ENCODE measurements at places on chromosomes 7 and 10. TPM values are rescaled to one million over a fixed set of nuclear protein-coding genes. Genes with fewer than 3 reads are reported as not detected.

DNA sequence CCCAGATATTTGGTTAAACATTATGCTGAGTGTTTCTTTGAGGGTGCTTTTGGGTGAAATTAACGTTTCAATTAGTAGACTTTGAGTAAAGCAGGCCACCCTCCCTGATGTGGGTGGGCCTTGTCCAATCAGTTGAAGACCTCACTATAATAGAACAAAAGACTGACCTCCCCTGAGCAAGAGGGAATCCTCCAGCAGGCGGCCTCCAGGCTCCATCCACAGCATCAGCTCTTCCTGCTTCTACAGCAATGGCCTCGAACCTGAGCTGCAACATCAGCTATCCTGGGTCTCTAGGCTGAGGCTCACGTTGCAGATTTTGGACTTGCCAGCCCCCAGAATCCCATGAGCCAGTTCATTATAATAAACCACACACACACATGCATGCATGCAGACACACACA lies 104.2 kb downstream of the PFKFB3 start:
- H3K36me3 ChIP-seq: no peaks in the 10 kb centered on the region
- DNase-seq: no peak
- peaks cover 21% of the 10 kb centered on the region for H3K4me1 ChIP-seq
- no peaks in the 10 kb centered on the region for H3K27me3 ChIP-seq

AKR1C1 gene
- not detected for polyA plus RNA-seq

CDH23 gene
- polyA plus RNA-seq: 36.2 TPM

DNA sequence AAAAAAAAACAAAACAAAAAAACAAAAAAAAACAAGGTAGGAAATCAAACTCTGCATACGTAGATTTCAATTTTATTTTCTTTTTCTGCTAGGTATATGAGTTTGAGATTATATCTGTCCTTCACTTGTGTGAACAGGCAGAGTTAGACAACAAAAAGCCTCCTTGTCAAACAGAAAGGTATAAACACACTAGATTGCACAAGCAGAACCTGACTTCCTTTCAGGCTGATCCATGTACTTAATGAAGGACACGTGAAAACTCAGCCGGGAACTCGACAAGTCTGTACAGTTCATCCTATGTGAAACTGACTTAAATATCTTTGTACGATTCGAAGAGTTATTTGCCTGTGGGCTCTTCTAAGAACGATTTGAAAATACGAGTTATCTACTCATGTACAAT lies 254.1 kb downstream of the ARL4A start:
- H3K27ac ChIP-seq: no peak overlapping the region
- no peak for DNase-seq
- H3K27me3 ChIP-seq: no peaks in the 10 kb centered on the region
- H3K4me3 ChIP-seq: no peak overlapping the region

- no peak for DNase-seq
- H3K27ac ChIP-seq: no peak overlapping the region
- H3K4me3 ChIP-seq: no peak overlapping the region
Observed at GRCh38 chr10:111316722-111317212, 239.9 kb downstream of the ADRA2A start.

GPR85 gene
- not detected for polyA plus RNA-seq

LLCFC1 gene
- not detected for polyA plus RNA-seq
